ENCODE measurements at places on chromosomes 5 and 9.

DNA sequence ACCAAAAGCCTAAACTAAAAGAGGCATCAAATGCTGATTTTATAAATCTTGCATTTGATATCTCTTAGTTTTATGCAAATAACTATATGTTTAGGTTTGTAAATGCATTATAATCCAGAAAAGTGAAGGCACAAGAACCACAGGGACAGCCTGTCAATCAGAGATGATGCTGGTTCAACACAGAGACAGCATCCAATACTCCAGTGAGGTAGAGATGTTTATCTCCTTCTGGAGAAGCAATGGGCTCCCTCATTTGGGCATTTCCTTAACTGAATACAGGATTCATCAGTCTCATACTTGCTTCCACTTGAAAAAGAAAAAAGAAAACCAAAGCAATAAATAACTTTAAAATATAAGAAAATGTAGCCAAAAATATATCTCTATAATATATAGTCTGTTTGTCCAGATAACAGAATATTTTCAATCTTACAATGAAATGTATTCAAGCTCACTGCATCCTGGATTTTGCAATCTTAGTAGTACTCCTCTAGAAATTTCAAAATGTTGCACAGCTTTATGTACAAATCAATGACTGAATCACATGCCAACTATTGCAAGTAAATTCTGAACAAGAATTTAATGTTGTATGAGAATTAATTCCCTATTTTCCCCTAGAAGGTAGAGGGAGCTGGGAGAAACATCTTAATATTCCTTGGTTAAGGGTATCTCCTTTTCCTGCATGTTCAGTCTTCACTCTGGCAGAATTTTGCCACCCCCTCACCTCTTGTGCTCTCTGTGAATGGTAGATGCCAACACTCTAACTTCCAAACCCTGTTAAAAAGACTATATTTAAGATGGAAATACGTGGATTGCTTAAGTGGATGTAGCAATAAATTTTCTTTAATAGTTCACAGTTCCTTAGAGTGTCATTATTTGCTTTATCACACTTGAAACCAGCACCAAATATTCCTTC is 191.1 kb upstream of the GAS1 start:
- no peaks in the 10 kb centered on the region for H3K36me3 ChIP-seq
- no peak for DNase-seq
- no peak overlapping the region for H3K4me3 ChIP-seq
- no peaks in the 10 kb centered on the region for H3K27me3 ChIP-seq

- no peaks in the 10 kb centered on the region for H3K27me3 ChIP-seq
- H3K27ac ChIP-seq: no peak overlapping the region
- no peak for DNase-seq
- H3K4me1 ChIP-seq: peaks cover 21% of the 10 kb centered on the region
These were observed 1.4 kb downstream of the SLC26A2 start for GRCh38 chr5:149961957-149962409.

- no peaks in the 10 kb centered on the region for H3K4me1 ChIP-seq
- no peak for DNase-seq
- no peaks in the 10 kb centered on the region for H3K36me3 ChIP-seq
- H3K27me3 ChIP-seq: peaks cover 10% of the 10 kb centered on the region
- H3K27ac ChIP-seq: no peak overlapping the region
These were observed 328.2 kb downstream of the SH3GL2 start for GRCh38 chr9:17906841-17907778.

DNA sequence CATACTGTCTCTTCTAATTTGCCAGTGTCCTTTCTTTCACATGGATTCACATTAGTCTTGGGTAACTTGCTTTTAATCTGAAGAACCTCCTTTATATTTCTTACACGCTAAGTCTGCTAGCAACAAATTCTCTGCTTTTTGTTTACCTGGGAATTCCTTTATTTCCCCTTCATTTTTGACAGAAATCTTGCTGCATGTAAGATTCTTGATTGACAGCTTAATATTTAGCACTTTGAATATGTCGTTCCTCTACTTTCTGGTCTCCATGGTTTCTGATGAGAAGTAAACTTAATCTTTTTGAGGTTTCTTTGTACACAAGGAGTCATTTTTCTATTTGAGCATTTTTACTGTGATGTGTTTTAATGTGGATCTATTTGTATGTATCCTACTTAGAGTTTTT is 6.2 kb upstream of the PTPDC1 start:
- H3K27ac ChIP-seq: no peak overlapping the region
- no peaks in the 10 kb centered on the region for H3K27me3 ChIP-seq
- DNase-seq: no peak
- H3K4me1 ChIP-seq: peaks cover 15% of the 10 kb centered on the region
- H3K4me3 ChIP-seq: no peak overlapping the region

DNA sequence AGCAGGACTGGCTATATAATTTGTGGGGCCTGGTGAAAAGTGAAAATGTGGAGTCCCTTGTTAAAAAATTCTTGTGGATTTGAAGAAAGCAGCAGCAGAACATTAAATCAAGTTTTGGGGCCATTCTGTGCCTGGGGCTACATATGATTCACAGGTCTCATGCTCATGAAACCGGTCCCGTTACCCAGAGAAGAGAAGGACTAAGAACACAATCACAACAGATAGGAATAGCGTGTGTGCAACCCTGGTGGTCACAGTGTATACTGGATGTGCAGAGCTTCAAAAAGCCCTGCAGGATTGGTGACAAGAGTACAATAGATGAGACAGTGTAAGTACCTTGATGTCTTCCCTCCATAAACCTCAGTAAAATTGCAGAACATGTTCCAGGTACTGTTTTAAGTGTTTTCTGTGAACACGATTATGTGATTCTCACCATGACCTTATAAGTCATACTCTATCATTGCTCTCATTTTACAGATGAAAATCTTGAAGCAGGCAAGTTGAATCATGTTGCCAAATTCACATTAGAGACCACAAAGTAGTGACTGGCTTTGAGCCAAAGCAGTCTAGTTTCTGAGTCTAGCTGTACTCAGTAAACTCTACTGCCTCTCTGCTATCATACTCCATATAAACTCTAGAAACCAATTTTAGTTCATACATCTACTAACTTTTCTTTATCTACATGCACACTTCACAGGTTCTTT is 636.5 kb downstream of the TAF11L14 start:
- no peaks in the 10 kb centered on the region for H3K36me3 ChIP-seq
- no peaks in the 10 kb centered on the region for H3K4me1 ChIP-seq
- H3K27me3 ChIP-seq: no peaks in the 10 kb centered on the region
- DNase-seq: no peak
- no peak overlapping the region for H3K27ac ChIP-seq
- no peak overlapping the region for H3K4me3 ChIP-seq

- no peaks in the 10 kb centered on the region for H3K4me1 ChIP-seq
- H3K4me3 ChIP-seq: no peak overlapping the region
- no peak overlapping the region for H3K27ac ChIP-seq
- no peak for DNase-seq
These were observed 97.8 kb downstream of the CMYA5 start for GRCh38 chr5:79787448-79787847.

- no peaks in the 10 kb centered on the region for H3K4me1 ChIP-seq
- no peak for DNase-seq
- no peak overlapping the region for H3K4me3 ChIP-seq
- no peaks in the 10 kb centered on the region for H3K36me3 ChIP-seq
These were observed 101.1 kb downstream of the TMEM215 start for GRCh38 chr9:32884482-32884881.

DNA sequence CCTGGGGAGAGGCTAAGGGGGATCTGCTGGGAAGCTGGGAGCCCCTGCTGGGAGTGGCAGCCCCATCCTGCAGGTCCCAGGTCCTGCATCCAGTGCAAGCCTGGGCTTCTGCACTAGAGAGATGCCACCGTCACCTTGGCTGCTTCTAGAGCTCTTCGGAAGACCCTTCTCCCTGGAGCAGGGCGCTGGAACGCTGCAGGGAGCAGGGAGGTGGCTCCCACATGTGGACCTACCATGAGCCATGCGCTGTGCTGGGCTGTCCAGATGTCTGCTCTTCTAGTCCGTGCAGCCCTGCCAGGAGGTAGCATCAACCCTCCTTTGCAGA is 90.9 kb upstream of the PHYKPL start:
- no peak for DNase-seq
- H3K4me1 ChIP-seq: no peaks in the 10 kb centered on the region

DNA sequence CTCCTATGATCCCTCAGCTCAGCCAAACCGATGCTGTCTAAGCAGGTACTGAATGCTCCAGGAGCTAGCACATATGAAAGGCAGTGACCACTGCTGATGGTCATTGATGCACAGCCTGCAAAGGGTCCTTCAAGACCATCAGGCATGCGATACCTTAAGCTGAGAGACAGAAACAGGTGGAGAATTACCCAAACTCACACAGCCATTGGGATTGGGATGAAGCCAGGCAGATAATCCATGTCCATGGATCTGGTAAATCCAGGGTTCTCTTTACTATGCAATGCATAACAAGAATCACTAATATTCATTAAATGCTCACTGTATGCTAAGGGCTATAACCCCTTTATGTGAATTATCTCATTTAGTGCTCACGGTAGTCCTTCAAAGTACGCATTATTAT is 36.2 kb downstream of the RAPGEF1 start:
- H3K4me3 ChIP-seq: no peak overlapping the region
- no peaks in the 10 kb centered on the region for H3K27me3 ChIP-seq
- H3K27ac ChIP-seq: no peak overlapping the region
- peaks cover 71% of the 10 kb centered on the region for H3K4me1 ChIP-seq

Data from T-helper 2 cell treated with Interferon-gamma antibody and Interleukin-4, amounts not matched to agents 5 μg/mL and 100 μg/mL, for 36 hours (primary cell).